Endodermal cell (in vitro differentiated cells): ENCODE measurements at places on chromosomes 2 and 18. TPM values are rescaled to one million over a fixed set of nuclear protein-coding genes. Genes with fewer than 3 reads are reported as not detected.

GRCh38 chr2:177078855-177079254, 133.7 kb upstream of the HNRNPA3 start:
- H3K4me3 ChIP-seq = no peak overlapping the region
- H3K36me3 ChIP-seq = no peaks in the 10 kb centered on the region
- H3K4me1 ChIP-seq = peaks cover 14% of the 10 kb centered on the region
- H3K27ac ChIP-seq = no peak overlapping the region

DNA sequence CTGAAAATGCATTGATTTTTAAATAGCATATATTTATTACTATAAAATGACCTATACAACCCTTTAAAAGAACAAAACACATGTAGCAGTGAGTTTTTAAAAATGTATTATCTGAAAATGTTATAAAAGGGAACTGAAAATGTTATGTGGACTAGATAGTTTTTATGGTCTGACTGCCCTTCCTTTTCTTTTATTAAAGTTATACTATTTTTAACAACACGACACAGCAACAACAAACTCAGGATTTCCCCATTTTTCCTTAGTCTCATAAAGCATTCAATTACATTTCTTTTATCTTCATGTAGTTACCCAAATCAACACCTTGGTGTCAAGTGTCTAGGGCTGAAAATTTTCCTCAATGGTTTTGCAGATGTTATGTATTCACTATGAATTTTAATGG, 132.8 kb upstream of the TMEFF2 start:
- H3K27ac ChIP-seq = no peak overlapping the region
- H3K36me3 ChIP-seq = no peaks in the 10 kb centered on the region
- H3K27me3 ChIP-seq = no peaks in the 10 kb centered on the region

GRHL1 gene
- total RNA-seq = 2.7 and 3.3 TPM in 2 replicates

GRCh38 chr2:36461039-36461681, 105.6 kb downstream of the CRIM1 start:
- H3K36me3 ChIP-seq = peaks cover 42% of the 10 kb centered on the region
- no peaks in the 10 kb centered on the region for H3K27me3 ChIP-seq
- H3K4me1 ChIP-seq = peaks cover 8% of the 10 kb centered on the region
- no peak overlapping the region for H3K4me3 ChIP-seq
- DNase-seq = no peak
- no peak overlapping the region for H3K27ac ChIP-seq

DNA sequence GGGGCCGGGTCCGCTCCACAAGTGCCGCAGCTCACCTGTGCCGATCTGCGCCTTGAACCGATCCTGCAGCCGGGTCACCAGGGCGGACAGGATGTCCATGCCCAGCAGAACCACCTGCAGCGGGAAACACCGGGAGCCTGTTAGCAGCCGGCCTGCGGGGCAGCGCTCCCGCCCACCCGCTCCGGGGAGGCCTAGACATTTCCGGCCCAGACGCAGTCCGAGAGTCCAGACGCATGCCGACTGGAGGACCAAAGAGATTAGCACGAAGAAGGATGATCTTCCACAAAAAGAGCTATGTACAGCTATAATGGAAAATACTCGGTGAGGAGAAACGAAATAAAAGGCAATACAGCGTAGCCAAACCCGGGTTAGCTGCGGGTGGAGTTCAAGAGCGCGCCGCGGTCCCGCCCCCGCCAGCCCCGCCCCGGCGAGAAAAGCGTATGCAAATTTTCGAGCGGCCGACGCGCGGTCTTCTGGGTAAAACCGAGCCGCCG, 421 bp upstream of the RNU4ATAC start:
- H3K4me3 ChIP-seq = peak overlapping the region; percentile 87
- H3K4me1 ChIP-seq = peaks cover 12% of the 10 kb centered on the region
- H3K36me3 ChIP-seq = peaks cover 21% of the 10 kb centered on the region

MALL gene
- 5.0 and 5.2 TPM in 2 replicates for total RNA-seq

DNA sequence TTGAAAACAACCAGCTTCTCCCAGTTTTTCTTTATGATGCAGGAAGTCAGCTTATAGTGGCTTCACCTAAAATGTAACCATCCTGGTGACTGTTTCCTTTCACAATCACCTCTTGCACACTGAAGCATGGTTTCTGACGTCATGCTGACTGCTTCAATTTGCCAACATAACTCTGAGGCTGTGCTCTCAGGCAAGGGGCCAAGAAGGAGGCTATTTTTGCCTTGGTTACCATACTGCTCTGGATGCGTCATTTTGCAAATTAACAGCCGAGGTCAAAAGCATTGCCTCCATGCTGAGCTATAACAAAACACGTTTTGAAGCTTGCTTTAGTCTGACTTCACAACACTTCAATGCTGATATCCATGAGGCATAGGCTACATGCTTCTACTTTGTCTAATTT, 397.8 kb downstream of the METTL4 start:
- H3K27me3 ChIP-seq = peaks cover 82% of the 10 kb centered on the region
- no peaks in the 10 kb centered on the region for H3K36me3 ChIP-seq
- no peak overlapping the region for H3K4me3 ChIP-seq
- peak; percentile 47 for DNase-seq
- H3K27ac ChIP-seq = peak overlapping the region; percentile 83

GRCh38 chr2:122908159-122908558, 1116.9 kb upstream of the CNTNAP5 start:
- DNase-seq = no peak
- H3K36me3 ChIP-seq = no peaks in the 10 kb centered on the region
- H3K27me3 ChIP-seq = no peaks in the 10 kb centered on the region
- H3K4me1 ChIP-seq = no peaks in the 10 kb centered on the region
- no peak overlapping the region for H3K27ac ChIP-seq

CNTNAP5 gene
- total RNA-seq = 4.4 to 8.2 TPM (median 5.9 TPM) in 3 replicates

GRCh38 chr2:187075199-187075635, 226.2 kb upstream of the ZSWIM2 start:
- H3K27me3 ChIP-seq = no peaks in the 10 kb centered on the region
- H3K36me3 ChIP-seq = no peaks in the 10 kb centered on the region
- no peak overlapping the region for H3K27ac ChIP-seq
- H3K4me1 ChIP-seq = no peaks in the 10 kb centered on the region

- no peaks in the 10 kb centered on the region for H3K36me3 ChIP-seq
- no peaks in the 10 kb centered on the region for H3K4me1 ChIP-seq
- H3K27ac ChIP-seq = no peak overlapping the region
- H3K27me3 ChIP-seq = no peaks in the 10 kb centered on the region
- no peak overlapping the region for H3K4me3 ChIP-seq
Observed at GRCh38 chr18:50757358-50757757, 62.5 kb downstream of the MRO start.

- DNase-seq = no peak
- no peak overlapping the region for H3K27ac ChIP-seq
- H3K36me3 ChIP-seq = no peaks in the 10 kb centered on the region
- H3K4me1 ChIP-seq = no peaks in the 10 kb centered on the region
- no peaks in the 10 kb centered on the region for H3K27me3 ChIP-seq
- no peak overlapping the region for H3K4me3 ChIP-seq
Observed at GRCh38 chr2:236402033-236402790, 138.0 kb upstream of the ASB18 start.

RAB6C gene
- total RNA-seq = 0.22 TPM in 1 of 3 replicates, not detected in the others

GRCh38 chr18:7566244-7566566, 911 bp upstream of the PTPRM start:
- H3K4me3 ChIP-seq = peak overlapping the region; percentile 85
- no peaks in the 10 kb centered on the region for H3K36me3 ChIP-seq
- DNase-seq = no peak
- peaks cover 15% of the 10 kb centered on the region for H3K27me3 ChIP-seq
- H3K27ac ChIP-seq = no peak overlapping the region
- peaks cover 2% of the 10 kb centered on the region for H3K4me1 ChIP-seq

CFAP221 gene
- total RNA-seq = 7.1 and 10.0 TPM in 2 replicates

CAPN14 gene
- total RNA-seq = 0.11 and 0.31 TPM in 2 replicates
